ENCODE measurements at places on chromosomes 11 and 22. TPM values are rescaled to one million over a fixed set of nuclear protein-coding genes. Genes with fewer than 3 reads are reported as not detected.

LINC01488 gene
- total RNA-seq, result 0.22 TPM

MPPED1 gene
- total RNA-seq, result not detected

CCDC81 gene
- total RNA-seq, result 0.32 TPM

GRAMD1B gene
- 19.0 TPM for total RNA-seq

PLEKHA7 gene
- 16.2 TPM for total RNA-seq

PDGFD gene
- total RNA-seq, result 8.9 TPM

MMP13 gene
- not detected for total RNA-seq

HIC2 gene
- total RNA-seq, result 1.4 TPM

SLC25A17 gene
- total RNA-seq, result 3.3 TPM

DNA sequence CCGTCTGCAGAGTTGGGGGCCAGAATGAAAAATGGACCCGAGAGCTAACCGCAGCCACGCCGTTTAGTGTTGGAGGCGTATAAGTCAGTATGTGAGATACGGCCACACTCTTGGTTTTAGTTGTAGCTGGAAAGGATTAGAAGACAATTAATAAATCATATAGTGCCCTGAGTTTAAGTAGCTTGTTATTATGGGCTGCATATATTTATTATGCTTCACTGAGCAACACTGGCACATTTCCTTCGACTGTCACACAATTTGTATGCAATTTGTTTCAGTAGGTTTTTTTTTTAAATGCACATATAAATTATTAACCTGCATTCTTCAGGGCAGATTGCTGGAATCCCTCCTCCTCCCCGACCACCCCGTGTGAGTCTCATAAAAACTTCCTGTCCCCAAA lies 56.9 kb downstream of the PKNOX2 start:
- DNase-seq, result no peak

DNA sequence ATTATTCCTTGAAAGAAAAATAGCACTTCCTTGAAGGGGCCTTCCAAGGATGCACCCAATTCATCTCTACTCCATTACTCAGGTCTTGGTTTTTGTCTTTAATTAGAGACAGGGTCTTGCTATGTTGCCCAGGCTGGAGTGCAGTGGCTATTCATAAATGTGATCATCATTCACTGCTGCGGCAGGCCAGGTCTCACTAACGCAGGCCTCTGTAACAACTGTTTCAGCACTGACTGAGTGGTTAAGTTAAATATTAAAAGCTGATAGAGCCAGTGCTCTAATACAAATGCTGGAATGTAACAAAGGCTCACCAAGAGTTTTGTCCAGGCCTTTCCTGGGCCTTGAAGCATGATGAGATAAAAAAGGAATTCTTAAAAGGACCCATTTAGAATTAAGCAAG lies 61.4 kb upstream of the GNAZ start:
- DNase-seq, result no peak

DNA sequence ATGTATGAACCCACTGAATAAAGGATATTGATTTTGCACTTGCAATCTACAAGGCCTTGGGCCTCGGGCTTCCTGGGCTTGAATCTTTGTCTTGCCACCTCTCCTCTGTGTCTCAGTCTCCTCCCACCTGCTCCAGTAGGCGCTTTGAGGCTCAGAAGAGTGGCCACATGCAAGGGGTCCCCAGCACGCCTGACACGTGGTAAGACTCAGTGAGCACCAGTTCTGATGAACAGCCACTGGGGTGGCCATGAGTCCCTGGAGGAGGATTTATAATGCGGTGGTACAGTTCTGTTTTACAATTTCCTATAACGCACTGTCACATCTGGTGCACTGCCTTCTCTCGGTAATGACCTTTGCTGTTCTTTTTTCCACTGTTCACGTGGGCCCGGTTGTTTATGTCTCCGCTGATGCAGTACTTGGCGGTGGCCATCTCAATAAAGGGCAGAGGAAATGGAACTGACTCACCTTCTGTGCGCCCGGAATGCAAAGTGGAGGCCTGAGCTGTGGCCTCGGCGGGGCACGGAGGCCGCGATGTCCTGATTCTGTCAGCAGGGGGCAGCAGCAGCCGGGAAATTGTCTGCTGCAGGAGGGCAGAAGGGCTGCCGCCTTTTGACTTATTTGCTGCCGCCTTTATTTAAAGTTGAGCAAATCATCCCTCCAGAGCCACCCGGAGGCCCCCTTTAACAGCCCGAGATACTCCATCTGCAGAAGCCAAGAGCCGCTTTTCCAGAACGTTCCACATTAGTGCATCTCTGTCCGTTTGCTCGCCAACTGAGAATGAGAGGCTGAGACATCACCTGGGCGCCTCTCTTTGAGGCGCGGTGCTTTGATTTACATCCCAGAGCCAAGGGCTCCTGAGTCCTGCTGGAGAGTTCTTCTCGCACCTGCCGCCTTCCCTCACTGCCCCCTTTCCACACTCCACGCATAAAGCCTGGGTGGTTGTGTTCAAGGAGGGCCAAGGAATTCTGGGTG lies 6.0 kb upstream of the IFT27 start:
- DNase-seq, result peak; percentile 86

- DNase-seq, result no peak
These were observed 37.1 kb upstream of the SUSD2 start for GRCh38 chr22:24144056-24144777.

DNA sequence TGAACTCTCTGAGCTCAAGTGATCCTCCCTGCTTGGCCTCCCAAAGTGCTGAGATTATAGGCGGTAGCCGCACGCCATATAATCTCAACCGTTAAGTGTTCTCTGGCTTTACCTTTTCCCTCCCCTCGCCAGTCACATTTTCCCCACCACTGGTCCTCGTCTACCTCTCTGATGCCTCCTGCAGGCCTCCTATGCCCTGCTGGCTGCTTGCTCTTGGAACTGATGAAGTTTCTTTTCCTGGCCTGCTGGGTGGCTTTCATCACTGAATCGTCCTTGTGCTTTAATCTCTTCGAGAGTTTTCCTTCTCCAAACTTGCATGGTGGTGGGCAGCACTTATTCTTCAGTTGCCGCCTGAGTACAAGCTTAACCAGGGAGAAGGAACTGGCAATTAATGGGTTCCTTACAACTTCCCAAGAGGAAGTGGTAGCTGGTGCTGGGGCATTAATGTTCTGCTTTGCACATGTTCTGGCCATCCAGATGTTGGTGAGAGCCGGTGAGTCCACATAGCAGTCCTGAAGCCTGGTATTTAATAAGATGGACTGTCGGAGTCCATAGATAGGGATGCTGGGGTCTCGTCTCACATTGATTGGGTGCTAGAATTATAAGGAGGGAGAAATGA lies 1.3 kb downstream of the C22orf31 start:
- no peak for DNase-seq

DNA sequence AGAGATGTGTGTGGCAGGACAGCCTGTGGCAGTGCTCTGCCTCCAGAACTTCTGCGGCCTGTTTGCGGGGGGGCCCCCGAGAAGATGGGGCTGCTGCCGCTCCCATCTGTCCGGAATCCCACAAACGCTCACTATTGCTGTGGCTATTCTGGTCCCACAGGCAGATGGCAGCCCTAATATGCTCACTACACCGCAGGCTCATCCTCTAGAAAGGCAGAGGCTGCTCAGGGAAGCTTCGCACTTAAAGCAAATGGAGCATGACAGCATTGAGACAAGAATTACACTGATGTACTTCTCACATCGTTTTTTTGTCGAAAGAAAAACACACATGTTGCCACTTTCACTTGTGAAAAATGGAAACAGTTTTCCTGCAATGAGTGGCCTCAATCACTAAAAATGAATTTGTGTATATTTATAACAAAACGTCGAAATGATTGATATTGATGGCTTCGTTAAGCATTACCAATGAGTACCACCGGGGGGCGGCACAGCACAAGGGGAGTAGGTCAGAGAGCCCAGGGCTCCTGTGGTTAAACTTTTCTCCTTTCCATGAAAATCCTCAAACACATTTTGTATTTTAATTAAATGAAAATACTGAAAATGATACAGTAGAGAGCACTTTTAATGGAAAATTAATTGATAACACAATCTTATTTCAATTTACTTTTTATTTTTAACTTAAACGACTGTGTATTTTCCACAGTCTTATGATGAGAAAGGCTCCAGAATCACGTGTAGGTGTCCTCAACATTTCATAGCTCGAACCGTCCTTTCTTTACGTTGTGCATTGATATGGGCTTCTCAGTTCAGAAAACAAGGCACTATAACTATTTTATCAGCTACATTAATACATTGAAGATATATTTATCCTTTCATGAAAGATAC lies 69.1 kb downstream of the CTTN start:
- peak; percentile 70 for DNase-seq

DNA sequence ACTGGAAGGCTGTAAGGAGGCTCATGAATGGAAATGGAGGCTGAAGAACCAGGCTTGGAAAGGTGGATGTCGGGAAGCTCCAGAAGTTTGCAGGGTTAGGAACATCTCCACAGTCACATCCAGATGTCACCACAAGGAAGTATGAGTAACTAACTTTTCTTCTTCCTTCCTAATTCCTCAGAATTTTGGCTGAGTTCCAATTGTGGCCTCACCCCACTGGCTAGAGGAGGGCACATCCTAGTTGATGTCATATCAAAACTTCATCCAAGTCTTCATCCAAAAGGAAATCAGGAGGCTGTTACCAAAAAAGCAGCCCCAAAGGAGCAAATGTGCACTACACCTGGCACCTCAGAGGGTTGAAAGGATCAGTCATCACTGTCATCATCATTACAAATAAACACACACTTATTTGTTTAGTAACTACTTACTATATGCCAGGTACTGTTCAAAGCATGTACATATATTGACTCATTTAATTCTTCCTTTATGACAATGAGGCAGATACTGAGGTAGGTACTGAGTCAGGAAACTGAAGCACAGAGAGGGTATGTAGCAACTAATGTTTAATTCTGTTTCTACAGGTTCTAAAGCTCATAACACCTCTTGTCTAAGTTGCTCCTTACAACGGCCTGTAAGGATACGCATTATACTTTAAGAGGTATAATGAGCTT lies 7.3 kb upstream of the PTPN5 start:
- no peak for DNase-seq

GRCh38 chr22:41834005-41834944 lies 1.4 kb downstream of the SREBF2 start:
- DNase-seq, result no peak

- DNase-seq, result peak; percentile 75
These were observed 17.2 kb downstream of the CBX7 start for GRCh38 chr22:39135092-39135896.

GRCh38 chr11:61176446-61176845 lies 15.2 kb upstream of the VPS37C start:
- no peak for DNase-seq

- DNase-seq, result no peak
These were observed 36.9 kb downstream of the NAALAD2 start for GRCh38 chr11:90171359-90171758.

GRCh38 chr22:17724678-17725499 lies 49.4 kb downstream of the BID start:
- DNase-seq, result no peak

- no peak for DNase-seq
These were observed 5.8 kb upstream of the LGALS1 start for GRCh38 chr22:37669586-37669985.

DNA sequence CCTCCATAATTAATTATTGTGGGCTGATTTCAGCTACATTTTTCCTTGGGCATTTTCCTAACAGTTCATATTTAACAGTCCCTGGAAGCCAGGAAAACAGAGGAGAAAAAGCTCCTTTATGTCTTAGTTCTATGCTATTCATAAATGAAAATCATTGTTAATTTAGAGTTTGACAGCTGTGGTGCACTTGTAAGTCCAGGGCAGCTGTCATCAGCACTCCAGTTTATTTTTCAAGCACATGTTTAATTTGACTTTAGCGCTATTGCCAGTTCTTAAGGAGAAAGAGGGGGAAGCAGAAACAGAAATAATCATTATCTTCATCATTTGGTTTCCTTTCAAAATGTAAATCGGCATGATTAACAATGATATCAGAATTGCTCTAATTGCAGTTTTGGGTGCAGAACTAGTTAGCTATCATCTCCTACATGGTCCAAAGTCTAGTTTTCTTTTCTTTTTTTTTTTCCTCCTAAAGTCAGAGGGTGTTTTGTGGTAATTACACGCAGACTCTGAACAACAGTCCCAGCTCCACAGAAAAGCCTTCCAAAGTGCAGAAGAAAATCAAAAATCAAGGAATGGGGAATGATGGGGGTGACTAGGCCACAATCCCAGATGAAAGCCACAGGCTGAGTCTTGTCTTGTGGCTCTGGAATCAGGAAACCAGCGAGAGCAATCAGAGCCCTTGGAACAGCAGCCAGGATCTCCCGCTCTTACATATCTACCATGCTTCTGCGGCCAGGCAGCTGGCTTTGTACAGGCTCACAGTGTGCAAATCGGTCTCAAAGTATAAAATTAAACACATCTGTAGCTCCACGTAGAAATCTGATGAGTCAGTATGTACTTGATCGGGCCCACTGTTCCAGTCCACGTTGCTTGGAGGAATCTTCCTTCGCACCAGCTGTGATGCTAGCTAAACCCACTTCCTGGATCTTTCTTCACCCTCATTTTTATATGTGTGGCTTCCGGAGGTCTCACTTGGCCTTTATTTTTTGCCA lies 91.9 kb downstream of the SPON1 start:
- peak; percentile 65 for DNase-seq

- DNase-seq, result peak; percentile 94
These were observed at the start of gene MED17 for GRCh38 chr11:93784145-93784934. TSS of gene MED17 (plus strand) at chr11:93784282. CDS start at chr11:93784514, 232 bp downstream.

- no peak for DNase-seq
These were observed at the start of gene APOL1 for GRCh38 chr22:36252754-36253522. TSS of gene APOL1 (plus strand) at chr22:36253133. CDS start at chr22:36254956, 1,823 bp downstream.

DNA sequence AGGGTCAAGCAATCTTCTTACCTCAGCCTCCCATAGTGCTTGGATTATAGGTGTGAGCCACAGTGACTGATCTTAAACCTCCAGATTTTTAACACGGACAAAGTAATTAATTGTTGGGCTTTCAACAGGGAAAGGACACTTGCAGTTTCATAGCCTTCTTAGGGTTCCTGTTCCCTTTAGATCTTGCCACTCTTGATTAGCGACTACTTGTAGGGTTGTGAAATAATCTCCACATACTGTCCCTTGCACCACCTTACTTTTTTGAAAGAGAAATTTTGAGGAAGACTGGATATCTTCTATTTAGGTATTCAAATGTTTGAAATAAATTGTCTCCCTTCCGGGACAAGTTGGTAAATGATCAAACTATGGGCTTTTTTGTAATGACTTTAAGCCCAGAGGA lies 7.6 kb downstream of the MS4A4E start:
- DNase-seq, result no peak

DNA sequence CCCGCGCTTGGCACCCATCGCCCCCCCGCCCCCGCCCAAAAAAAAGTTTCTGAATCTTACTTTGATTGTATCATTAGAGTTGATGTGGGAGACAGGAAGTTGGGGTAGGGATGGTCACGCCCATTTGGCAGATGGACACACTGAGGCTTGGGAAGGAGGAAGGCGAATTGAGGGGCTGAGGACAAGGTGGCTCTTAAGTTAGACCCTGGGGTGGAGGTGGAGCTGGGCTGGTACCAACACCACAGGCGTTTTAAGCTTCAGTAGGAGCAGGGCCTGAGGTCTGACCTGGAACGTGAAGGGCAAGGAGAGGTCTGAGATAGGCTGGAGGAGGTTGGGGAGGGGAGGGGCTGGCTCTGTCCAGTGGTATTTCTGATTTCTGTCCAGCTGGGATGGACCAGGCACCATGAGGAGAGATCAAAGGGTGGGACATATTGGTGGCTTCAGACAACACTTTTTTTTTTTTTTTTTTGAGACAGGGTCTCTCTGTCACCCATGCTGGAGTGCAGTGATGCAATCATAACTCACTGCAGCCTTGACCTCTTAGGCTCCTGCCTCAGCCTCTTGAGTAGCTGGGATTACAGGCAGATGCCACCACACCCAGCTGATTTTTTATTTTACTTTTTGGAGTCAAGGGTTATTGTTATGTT lies 799 bp upstream of the CDC42BPG start:
- DNase-seq, result no peak

GRCh38 chr22:47396105-47396504 lies 633.7 kb downstream of the TBC1D22A start:
- DNase-seq, result no peak
